GDM1 (cell line): ENCODE measurements at places on chromosomes 11 and 22.

DNA sequence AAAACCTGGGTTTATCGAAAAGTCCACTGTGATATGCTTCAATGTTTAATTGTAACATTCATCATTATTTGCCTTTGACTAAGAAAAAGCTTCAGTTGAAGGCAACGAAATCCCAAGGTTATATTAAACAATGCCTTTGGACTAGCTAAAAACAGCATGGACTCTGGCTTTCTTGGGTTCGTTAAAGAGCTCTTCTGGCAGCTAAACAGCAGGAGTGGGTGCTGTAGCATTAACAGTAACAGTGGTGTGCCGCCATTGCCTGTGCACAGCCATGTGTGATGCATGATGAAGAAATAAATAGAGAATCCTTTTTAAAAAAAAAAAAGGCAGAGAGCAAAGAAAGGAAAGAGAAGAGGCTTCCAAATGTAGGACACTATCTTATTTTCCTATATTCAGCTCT, 406.6 kb upstream of the FAT3 start:
- no peak for DNase-seq

- no peak for DNase-seq
Observed at GRCh38 chr11:110268441-110268840, 28.0 kb downstream of the RDX start.

- no peak for DNase-seq
Observed at GRCh38 chr11:34899633-34900016, 16.6 kb downstream of the APIP start.

DNA sequence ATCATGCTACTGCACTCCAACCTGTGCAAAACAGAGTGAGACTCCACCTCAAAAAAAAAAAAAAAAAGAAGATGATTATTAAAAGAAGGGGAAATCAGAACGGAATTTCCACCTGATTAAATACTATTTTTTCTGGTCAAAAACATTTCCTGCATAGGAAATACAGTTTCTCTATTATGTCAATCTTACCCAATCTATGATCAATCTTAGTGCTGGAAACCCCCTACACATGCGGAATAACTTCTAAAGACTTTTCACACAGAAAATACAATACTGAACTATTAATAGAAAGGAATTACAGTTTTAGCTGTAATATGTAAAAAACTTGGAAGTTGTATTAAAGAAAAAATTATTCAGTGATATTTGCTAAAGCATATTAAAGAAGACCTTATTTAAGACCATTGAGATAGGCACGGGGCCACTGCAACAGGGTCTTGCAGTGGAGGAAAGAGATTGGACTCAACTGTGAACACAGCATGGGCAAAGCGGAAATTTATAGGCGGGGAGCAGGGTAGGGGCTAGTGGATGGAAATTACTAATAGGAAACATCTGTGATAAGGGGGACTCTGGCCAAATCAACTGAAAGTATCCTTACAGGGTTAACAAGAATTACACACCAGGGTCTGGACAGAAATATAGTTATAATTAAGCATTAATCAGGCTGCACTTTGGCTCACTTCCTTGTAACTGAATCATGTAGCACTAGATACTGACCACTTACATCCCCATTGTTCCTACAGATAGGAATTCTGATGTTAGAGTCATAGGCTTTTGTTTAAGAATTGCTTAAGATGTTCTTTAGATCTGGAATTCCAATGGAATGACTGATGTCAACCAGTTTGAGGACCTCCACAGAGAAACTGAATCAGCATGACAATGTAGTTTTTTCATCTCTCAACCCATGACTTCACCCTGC, 411.5 kb upstream of the DDI1 start:
- no peak for DNase-seq

- DNase-seq: no peak
Observed at GRCh38 chr11:85947431-85948272, 92.5 kb downstream of the CCDC83 start.

- peak; percentile 25 for DNase-seq
Observed at GRCh38 chr11:48109046-48109666, 107.5 kb upstream of the OR4B1 start.

GRCh38 chr11:14768526-14769188, 123.4 kb downstream of the CYP2R1 start:
- DNase-seq: no peak

- DNase-seq: no peak
Observed at GRCh38 chr11:68008381-68009337, 1.5 kb upstream of the ALDH3B1 start.

GRCh38 chr11:79019975-79020374, 420.9 kb downstream of the TENM4 start:
- DNase-seq: no peak

DNA sequence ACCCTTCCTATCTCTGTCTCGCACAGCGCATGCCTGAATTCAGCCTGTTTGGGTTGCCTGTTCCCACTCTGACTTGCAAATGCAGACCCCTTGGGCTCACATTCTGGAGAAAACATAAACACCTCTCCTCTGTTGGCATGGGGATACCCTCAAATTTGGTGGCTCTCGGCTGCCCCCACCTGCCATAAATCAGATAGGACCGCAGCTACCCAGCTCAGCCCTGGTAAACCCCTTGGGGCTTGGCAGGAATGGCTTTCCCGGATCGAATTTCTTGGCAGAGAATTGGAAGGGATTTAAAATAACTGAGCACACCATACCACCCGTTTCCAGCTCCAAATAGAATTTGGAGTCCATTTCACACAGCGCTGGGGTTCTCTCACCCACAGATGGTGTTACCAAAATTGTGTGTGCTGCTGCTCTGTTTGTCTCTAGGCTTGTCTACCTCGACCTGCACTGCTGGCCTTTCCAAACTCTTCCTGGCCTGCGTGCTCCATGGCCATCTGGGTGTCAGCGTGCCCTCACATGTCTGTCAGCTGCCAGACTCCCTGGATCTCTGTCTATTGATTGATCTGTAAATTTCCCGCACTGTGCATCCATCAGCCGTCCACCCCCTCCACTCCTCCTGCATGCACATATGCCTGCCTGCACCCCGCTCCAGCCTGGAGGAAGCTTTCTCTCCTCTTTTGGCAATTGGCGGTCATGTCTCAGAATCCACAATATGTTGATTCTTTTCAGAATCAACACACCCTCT, 134.0 kb downstream of the NTM start:
- no peak for DNase-seq

GRCh38 chr22:35987487-35987886, 41.1 kb downstream of the RBFOX2 start:
- no peak for DNase-seq

- DNase-seq: no peak
Observed at GRCh38 chr11:126564566-126564965, 209.1 kb downstream of the ST3GAL4 start.

- peak; percentile 15 for DNase-seq
Observed at GRCh38 chr11:9726321-9727022, 62.6 kb downstream of the SWAP70 start.

- no peak for DNase-seq
Observed at GRCh38 chr11:104820431-104820830, 77.8 kb downstream of the CASP12 start.

DNA sequence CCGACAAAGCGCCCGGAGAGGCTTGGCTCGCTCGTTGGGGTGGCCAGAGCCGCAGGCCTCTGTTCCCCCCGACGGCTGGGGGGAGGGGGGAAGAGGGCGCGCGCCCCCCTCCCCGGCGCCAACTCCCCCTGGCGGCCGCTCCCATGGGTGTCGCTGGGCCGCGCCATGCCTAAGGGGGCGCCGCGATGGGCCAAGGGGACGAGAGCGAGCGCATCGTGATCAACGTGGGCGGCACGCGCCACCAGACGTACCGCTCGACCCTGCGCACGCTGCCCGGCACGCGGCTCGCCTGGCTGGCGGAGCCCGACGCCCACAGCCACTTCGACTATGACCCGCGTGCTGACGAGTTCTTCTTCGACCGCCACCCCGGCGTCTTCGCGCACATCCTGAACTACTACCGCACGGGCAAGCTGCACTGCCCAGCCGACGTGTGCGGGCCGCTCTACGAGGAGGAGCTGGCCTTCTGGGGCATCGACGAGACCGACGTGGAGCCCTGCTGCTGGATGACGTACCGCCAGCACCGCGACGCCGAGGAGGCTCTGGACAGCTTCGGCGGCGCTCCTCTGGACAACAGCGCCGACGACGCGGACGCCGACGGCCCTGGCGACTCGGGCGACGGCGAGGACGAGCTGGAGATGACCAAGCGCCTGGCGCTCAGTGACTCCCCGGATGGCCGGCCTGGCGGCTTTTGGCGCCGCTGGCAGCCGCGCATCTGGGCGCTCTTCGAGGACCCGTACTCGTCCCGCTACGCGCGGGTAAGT, 1.4 kb downstream of the KCNC1 start:
- DNase-seq: no peak

DNA sequence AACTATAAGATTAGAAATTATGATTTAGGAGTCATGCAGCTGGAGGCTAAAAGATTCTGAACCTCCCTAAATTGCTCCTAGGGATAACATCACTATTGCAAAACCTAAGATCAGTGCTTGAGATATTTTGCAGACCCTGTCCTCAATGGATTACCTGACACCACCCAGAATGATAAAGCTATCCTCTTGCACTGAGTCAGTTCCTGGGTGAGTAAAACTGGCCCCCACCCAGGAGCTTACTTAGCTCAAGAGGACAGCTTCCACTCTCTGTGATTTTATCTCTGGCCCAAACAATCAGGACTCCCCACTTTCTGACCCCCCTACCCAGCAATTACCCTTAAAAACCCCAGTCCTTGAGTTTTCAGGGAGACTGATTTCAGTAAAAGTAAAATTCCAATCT, 2074.4 kb upstream of the RAG2 start:
- no peak for DNase-seq

GRCh38 chr11:8354622-8355415, 91.1 kb upstream of the LMO1 start:
- no peak for DNase-seq

DNA sequence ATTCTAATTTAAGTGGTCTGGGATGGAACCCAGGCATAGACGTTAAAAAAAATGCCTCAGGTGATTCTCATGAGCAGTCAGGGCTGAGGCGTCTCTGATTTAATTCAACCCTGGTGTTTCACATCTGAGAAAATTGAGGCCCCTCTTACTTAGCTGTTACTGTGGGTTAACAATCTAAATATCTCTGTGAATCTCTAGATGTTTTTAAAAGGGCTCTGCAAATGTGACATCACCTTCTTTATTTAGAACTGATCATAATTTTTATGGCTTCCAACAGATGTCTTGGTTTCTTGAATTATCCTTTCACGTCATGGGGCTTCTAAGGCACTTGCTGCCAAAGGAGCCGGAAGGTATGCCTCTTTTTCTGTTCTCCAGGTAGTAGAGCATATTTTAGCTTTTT, 76.1 kb upstream of the LIN7C start:
- DNase-seq: no peak

GRCh38 chr11:66363187-66363601, 8.4 kb downstream of the SLC29A2 start:
- no peak for DNase-seq

DNA sequence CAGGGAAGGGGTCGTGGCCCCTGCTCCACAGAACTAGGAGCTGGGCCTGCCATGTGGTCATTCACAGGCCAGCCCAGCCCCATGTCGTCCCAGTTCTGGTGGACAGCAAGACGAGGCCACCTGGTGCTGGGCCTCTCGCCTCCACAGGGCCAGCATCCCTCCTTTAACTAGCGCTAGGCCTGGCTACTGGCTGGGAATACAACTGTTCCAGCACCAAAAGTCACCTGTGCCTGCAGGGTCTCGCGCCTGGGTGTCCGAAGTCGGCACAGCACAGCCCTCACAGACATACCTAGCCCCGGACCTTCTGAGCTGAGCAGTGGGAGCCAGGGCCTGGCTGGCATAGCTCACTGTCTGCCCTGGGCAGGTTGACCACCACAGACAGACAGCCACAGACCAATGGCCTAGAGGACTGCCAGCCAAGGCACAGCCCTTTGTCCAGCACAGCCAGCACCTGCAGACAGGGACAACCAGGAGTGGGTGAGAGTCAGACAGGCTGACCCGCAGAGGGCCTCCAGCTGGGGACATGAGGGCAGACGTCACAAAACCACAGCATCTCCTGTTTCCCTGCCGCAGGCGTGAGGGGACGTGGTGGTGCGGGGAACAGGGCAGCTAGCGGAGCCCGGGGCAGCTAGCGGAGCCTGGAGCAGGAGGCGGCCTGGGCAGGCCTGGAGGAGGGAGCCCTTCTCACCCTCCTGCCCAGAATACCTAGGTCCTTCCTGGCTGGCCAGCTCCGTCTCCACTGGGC, 27.2 kb upstream of the TH start:
- DNase-seq: peak; percentile 52

GRCh38 chr22:39317084-39317774, 2.2 kb downstream of the RPL3 start:
- DNase-seq: no peak

DNA sequence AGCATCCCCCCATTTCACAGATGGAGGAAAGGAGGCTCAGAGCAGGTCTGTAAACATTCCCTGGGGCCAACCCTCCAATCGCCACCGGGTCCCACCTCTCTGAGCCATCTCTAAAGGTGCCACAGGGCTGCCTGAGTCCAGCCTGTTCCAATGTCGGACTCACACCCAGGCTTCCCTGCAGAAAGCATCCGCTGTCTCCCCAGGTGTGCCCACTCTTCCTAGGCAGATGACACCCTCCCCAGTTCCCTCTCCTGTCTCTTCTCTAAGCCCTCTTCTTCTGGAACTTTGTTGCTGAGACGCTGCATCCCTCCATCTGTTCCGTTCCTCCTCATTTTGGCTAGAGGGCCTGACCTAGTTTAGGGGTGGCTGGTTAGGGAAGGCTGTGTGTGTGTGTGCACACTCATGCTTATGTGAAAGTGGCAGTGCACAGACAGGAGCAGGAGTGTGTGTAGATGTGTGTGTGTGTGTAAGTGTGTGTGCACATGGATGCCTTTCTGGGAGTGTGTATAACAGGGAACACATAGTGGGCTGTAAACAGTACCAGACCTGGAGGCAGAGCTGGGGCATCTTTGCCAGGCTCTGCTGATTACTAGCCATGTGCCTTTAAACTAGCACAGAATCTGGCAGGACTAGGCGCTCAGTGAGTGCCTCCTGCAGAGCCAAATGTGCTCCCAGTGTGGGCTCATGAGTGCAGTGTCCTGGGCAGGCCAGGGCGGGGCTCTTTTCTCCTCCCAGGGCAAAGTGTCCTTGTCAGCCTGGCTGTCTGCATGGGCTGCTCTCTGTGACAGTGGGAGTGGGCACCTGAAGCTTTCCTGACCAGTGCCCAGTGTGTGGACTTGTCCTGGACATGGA, 77.3 kb upstream of the NECTIN1 start:
- no peak for DNase-seq

DNA sequence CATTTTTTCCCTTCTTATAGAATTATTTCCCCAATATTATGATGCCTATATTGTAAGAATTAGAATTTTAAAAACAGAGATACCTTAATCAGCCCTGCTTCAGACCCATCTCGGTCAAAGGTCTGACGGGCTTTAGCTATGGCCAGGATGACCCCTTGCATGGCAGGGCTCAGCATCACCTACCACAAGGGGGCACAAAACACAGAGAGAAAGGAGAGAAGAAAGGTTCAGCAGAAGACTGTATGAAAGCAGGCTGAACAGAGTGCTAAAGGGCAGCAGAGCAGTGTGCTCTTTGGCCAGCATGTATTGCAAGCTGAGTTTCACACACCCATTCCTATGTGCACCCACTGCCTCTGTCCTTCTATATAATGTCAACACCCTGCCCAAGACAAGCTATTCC, 26.8 kb downstream of the CLDN25 start:
- peak; percentile 6 for DNase-seq
